ENCODE measurements at places on chromosomes 12 and 14.

- no peak for DNase-seq
Observed at GRCh38 chr12:116528065-116528464, 31.1 kb upstream of the MAP1LC3B2 start.

DNA sequence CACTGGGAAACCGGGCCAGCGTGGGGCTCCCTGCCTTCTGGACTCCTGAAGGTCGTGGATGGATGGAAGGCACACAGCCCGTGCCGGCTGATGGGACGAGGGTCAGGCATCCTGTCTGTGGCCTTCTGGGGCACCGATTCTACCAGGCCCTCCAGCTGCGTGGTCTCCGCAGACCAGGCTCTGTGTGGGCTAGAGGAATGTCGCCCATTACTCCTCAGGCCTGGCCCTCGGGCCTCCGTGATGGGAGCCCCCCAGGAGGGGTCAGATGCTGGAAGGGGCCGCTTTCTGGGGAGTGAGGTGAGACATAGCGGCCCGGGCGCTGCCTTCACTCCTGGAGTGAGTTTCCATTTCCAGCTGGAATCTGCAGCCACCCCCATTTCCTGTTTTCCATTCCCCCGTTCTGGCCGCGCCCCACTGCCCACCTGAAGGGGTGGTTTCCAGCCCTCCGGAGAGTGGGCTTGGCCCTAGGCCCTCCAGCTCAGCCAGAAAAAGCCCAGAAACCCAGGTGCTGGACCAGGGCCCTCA lies 26.9 kb downstream of the HIP1R start:
- no peak for DNase-seq

GRCh38 chr12:82898441-82898840 lies 211.7 kb downstream of the TMTC2 start:
- no peak for DNase-seq

GRCh38 chr14:34971381-34971780 lies 11.4 kb upstream of the SRP54 start:
- no peak for DNase-seq

GRCh38 chr12:63163541-63163940 lies 12.5 kb upstream of the AVPR1A start:
- DNase-seq, result no peak

GRCh38 chr12:30694412-30695198 lies 1.1 kb downstream of the IPO8 start:
- DNase-seq, result no peak

DNA sequence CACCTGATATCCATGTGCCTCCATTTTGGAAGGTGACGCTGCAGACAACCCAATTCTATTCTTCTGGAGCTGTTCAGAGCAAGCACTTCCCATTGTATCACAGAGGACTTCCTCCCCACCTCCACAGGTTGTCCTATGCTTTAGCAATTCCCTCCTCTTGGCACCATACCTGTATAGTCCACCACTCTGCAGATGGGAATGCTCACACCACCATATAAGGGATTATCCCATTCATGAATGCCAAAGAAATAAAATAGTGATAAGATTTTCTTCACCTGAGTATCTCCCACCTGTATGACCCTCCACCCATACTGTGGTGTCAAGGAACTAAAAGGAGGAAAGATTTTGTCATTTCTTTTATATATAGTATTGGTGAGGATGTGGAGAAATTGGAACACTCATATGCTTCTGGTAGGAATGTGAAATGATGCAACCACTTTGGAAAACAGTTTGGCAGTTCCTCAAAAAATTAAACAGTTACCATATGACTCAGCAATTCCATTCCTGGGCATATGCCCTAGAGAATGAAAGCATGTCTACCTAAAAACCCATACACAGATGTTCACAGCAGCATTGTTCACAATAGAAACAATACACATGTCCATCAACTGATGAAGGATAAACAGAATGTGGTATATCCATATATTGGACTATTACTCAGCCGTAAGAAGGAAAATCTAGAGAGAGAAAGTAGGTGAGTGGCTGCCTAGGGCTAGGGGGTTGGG lies 75.2 kb downstream of the FIGNL2 start:
- DNase-seq, result no peak

- DNase-seq, result no peak
Observed at GRCh38 chr12:92136965-92137721, 8.5 kb downstream of the BTG1 start.

DNA sequence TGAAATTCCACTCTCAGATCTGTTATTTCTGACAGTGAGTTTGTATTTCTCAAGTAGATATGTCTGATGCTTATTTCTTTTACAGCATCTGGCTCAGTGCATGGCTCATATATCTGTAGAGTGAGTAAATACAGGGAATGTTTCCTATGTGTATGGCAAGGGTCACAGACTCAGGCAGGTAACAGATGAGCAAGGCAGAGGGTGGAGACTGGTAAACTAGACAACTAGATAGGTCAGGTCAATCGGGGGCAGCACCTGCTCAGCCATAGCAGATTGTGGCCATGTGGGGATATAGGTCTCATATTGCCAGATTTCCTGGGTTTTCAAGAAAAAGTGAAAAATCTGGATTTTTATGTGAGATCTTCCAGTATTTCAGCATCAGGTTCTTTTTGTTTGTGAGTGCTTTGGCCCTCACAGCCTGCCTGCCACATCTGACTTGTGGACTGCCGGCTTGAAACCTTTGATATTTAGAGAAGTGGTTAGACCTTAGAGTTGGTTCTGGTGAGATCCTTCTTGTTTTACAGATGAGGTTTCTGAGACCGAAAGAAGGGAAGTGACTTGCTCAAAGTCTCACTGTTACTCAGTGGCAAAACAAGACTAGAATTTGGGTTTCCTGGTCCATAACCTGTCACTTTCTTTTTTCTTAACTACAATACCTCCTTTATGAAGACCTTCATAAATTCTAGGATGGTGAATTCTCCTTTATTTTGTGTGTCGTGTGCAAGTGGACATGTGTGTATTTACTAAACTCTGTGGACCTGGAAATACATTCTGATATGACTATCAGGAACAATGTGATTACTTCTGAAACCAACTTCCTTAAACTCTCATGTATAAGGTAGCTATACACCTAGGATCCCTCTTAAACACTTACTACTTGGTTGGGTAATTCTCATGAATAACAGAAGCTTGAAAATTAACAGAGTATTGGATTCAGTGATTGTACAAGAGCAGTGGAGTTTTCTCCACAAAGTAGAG lies 34.4 kb downstream of the PROX2 start:
- DNase-seq, result peak; percentile 77

GRCh38 chr14:102418169-102418852 lies 55.6 kb downstream of the TECPR2 start:
- DNase-seq, result no peak

- no peak for DNase-seq
Observed at GRCh38 chr12:39959031-39959430, 146.8 kb downstream of the SLC2A13 start.

- no peak for DNase-seq
Observed at GRCh38 chr12:7923241-7924236, 12.4 kb downstream of the SLC2A3 start.

DNA sequence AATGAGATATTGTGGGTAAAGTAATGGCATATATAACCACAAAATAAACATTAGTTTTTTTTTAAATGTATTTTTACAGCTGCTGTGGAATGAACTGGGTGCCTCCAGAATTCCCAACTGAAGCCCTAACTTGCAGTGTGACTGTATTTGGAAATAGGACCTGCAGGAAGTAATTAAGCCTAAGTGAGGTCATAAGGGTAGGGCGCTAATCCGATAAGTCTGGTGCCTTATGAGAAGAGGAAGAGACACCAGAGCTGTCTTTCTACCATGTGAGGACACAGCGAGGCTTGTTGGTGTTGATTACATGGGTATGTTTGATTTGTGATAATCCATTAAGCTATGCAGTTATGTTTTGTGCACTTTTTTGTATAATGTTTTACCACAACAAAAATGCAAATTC lies 136.8 kb downstream of the TPH2 start:
- DNase-seq, result no peak

DNA sequence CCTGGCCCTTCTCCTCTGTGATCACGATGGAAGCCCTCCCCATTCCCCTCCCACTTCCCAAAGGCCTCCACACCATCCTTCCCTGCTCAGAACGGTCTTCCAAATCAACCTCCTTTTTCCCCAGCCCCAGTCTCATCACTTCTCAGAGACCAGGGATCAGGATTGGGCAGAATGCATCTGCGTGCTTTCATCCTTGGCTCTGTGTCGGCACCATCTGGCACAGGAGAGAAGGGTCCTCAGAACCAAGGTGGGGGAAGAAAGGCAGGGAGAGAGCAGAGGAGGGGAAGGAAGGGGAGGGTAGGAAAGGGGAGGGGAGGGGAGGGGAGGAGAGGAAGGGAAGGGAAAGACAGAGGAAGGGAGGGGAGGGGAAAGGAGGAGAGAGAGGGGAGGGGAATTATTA lies 52.4 kb upstream of the FICD start:
- DNase-seq, result no peak

- DNase-seq, result no peak
Observed at GRCh38 chr14:94964931-94965330, 192.4 kb downstream of the DICER1 start.

DNA sequence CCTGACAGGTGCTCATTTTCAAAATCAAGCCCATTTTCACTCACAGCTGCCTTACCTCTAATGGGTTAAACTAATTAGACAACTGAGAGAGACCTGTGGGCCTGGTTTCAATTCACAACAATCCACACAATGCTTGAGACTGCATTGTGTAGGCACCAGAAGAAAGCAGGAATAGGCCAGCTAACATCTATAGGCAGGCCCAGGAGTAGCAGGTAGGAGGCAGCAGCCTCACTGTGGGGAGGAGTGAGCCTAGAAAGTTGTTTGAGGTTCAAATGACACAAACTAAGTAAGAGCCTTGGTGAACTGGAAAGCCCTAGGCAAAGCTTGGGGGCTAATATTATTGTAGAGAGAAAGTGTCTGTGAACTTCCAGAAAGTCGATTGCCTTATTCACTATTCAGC lies 289.5 kb upstream of the CCDC196 start:
- no peak for DNase-seq

GRCh38 chr12:13489246-13489645 lies 292.7 kb downstream of the EMP1 start:
- no peak for DNase-seq

DNA sequence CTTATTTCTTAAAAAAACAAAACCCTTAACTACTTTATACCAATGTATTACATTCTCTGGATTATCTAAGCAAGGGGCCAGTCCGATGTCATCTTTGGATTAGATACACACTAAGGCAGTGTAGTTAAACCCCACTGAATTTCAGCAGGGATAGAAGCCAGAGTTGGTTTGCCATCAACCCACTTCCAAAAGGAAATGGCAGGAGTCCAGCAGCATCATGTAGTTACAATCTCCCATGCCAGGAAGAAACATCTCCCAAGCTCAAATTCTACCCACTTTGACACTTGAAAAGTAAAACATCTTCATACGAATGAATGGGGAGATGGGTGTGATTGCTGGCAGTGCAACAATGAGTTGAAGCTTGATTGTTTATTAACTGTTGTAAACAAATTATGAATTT lies 203.5 kb upstream of the PLXNC1 start:
- DNase-seq, result no peak

GRCh38 chr14:35810963-35811362 lies 1.9 kb upstream of the RALGAPA1 start:
- no peak for DNase-seq

GRCh38 chr12:83326666-83327065 lies 640.0 kb downstream of the TMTC2 start:
- DNase-seq, result no peak

DNA sequence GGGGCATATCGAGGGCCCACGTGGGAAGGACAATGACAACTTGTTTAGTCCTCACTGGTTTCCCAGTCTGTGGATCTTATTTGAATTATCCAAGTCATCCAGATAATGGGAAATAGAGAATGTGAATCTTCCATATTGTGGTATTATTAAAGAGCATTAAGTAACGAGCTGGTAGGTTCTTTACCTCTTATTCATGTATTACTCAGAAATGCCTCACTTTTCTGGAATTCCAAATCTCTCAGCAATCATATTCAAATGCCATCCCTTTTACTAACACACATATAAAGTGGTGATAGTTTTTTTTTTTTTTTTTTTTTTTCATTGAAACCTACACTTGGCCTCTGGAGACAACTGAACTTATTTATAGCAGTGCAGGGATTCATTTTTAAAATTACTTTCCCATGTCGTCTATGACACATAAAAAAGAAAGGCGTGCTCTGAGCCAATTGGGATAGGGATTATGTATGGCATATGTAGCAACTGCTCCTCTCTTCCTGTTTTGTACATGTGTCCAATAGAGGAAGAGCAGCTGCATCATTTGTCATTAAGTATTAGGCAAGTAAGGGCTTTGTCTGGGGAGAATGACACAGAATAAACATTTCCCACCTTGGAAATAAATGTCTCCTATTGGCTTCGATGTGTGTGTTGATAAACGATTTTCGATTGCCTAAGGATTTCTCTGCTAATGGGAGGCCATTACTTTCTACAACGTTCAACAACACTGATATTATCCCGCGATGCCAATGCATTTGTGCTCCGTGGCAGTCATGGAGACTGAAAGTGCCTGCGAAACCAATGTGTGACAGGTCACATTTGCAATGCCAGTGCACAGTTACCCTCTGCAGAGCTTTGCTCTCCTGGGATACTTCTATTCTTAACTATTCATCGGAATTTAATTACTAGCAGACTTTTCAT lies 78.6 kb upstream of the IFNG-AS1 start:
- no peak for DNase-seq

DNA sequence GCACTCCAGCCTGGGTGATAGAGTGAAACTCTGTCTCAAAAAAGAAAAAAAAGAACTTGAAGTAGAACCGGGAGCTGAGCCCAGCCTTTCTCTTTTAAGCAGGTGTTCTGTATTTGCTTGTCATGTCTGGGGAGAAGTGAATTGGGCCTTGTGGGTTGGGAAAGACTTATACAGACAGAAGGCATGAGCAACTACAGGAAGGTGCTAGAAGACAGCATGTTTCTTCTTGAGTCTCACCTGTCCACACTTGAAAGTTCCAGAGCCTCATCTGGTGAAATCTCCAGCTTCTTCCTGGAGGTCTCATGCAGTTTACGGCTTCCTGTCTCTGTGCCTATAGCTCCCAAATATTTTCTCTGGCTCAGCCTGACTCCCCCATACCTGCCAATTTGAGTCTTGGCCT lies 2.5 kb downstream of the PGAM5 start:
- DNase-seq, result no peak

- no peak for DNase-seq
Observed at GRCh38 chr12:12542286-12542685, 20.4 kb downstream of the DUSP16 start.

- DNase-seq, result no peak
Observed at GRCh38 chr12:108570743-108571608, 8.6 kb downstream of the ISCU start.

DNA sequence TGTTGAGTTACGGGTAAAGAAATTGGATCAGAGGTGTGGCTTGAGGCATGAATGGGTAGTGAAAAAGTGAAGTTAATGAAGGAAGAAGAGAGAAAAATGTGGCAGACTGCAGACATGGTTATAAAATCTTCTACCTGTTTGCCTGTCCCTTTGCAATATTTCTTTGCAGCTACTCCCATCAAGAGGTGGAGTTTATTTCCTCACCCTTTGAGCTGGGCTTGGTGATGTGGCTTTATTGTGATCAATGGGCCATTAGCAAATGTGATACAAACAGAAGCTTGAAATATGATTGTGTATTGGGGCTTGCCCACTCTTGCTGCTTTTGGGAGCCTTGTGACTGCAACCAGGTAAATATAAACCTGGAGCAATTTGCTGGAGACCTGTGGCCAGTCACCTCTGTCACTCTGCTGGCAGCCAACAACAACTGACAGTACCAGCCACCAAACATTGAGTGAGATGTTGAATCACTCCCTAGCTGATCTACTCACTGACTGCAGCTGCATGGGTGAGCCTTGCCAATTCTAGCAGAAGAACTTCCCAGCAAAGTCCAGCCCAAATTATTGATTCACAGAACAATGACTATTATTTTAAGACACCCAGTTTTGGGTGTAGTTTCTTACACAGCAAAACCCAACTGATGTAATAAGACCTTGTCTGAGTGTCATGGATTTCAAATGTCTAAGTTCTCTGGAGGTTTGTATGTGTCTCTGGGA lies 151.0 kb upstream of the ATP2B1 start:
- no peak for DNase-seq
